DMS 273 treated with DMSO at 0.1 percent for 48 hours (cell line): ENCODE measurements at places on chromosomes 12 and 14.

DNA sequence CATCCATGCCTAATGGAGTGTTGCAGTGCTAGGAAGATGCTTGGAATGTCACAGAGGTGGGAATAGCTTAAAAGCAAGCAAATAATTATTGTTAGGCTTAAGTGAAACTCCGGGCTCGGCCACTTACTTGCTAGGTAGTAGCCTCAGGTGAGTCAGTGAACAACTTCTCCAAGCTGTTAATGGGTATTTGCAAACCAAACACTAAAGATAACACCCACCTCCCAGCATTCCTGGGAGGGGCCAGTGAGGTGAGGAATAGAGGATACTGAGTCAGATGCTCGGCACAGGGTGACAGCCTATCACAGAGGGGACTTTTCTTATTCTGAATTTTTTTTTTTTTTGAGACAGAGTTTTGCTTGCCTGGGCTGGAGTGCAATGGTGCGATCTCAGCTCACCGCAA, 151.2 kb upstream of the RFLNA start:
- DNase-seq, result no peak

GRCh38 chr14:90732139-90732538, 84.1 kb downstream of the TTC7B start:
- DNase-seq, result no peak

GRCh38 chr12:8606890-8607289, 5.8 kb downstream of the AICDA start:
- no peak for DNase-seq

DNA sequence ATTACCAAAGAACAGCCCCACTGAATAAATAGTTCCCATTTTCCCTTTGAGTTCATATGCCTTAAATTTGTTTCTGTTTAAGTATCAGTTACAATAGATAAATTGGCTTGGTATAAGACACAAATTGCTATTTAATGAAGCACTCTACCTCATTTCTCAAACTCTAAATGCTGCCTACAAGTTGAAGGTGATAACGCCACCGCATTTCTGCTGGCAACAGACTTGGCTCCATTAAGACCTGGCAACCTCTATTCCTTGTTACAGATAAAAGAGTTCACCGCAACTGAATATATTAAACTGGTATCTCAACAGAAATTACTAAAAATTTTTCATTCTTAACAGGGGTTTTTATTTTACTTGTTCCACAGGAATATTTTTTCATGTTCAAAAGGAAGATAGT, 35.6 kb downstream of the GXYLT1 start:
- DNase-seq, result no peak

DNA sequence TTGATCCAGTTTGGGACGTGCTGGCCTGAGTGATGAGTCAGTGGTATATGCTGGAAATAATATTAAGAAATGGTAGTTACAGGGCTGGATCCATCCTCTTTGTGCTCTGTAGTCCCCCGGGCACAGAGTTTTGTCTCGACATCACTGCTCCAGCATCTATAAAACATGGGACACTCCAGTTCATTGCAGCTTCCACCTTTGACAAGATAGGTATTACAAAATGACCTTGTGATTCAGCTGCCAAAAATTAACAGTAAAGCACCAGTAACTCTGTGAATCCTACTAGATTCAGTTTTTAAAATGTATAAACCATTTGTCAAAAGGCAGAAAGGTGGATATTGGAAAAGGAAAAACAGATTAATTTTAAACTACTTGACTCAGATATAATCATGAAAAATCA, 14.6 kb upstream of the GNG2 start:
- no peak for DNase-seq

GRCh38 chr14:94005324-94006073, 8.4 kb downstream of the CCDC197 start:
- no peak for DNase-seq

- DNase-seq, result no peak
Measured at GRCh38 chr12:111598637-111599452, at the start of gene ATXN2. Gene ATXN2, minus strand, starts transcription at chr12:111599315. Its CDS starts 281 bp downstream, at chr12:111599034.

GRCh38 chr14:64409126-64409920, 21.2 kb downstream of the MTHFD1 start:
- no peak for DNase-seq

DNA sequence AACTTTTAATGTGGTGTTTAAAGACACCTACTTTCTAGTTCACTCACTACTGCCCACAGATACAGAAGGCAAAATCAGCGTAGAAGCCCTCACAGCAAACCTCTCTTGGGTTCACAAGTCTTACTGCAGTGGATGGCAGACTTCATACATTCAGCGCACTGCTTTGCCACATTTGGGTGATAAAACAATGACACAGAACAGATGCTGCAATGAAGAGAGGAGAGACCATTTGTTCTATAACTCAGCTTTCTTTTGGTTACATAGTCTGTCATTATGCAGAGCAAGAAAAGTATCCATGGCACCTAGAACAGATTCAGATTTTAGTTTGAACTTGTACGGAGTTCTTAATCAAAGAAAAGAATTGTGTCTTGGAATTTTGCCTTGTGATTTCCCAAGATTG, 459.0 kb downstream of the BCAT1 start:
- DNase-seq, result no peak

GRCh38 chr14:95431199-95432143, 85.0 kb downstream of the SYNE3 start:
- no peak for DNase-seq

GRCh38 chr12:40310211-40310610, 85.4 kb downstream of the LRRK2 start:
- no peak for DNase-seq
